Cortex of kidney (tissue), 1 donor: ENCODE measurements at places on chromosomes 6 and 20.

GRCh38 chr6:103719545-103719944 lies 1140.2 kb downstream of the HACE1 start:
- DNase-seq: no peak

DNA sequence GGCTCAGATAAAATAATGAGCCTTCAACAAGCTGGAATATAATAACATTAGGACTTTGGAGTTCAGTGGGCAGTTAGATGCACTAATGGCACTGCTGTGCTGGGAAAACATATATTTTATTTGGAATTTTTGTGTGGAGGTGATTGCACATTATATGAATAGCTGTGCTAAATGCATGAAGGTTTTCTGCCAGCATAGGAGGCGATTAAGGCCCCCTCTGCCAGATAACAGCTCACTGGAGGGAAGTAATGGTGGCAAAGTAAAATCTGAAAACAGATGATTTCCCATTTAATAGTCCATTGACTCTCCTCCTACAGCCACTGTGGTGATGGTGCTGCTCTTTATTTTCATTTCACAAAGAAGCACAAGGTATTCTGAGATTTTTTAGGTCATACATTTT lies 326.0 kb downstream of the GRIK2 start:
- no peak for DNase-seq

DNA sequence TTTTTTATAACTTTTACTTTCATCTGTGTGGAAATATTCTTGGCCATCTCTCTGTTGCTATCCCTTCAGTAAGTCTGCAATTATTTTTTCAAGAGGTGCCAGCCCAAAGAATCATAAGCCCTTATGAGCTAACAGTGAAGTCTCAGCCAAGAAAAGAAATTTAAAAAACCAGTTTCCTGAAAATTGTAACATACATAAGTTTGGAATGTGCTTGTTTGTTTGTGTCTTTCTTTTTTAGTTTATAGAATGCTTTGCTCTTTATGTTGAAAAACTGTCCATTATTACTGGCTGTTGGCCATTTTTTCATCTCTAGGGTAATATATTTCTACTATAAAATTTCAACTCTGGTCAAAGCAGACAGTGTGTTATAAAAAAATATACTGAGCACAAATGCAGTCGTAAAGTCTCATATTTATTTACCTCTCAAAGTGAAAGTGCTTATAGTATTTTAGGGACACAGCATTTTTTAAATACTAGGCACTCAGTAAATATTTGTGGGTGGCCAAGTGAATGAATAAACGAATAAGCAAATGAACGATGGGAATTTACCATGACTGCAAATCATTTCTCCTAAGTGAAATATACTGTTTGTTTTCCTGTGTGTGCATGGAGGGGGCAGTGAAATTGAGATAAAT lies 659.7 kb downstream of the KIF16B start:
- DNase-seq: no peak

GRCh38 chr6:67591910-67592309 lies 1043.2 kb upstream of the ADGRB3 start:
- no peak for DNase-seq

DNA sequence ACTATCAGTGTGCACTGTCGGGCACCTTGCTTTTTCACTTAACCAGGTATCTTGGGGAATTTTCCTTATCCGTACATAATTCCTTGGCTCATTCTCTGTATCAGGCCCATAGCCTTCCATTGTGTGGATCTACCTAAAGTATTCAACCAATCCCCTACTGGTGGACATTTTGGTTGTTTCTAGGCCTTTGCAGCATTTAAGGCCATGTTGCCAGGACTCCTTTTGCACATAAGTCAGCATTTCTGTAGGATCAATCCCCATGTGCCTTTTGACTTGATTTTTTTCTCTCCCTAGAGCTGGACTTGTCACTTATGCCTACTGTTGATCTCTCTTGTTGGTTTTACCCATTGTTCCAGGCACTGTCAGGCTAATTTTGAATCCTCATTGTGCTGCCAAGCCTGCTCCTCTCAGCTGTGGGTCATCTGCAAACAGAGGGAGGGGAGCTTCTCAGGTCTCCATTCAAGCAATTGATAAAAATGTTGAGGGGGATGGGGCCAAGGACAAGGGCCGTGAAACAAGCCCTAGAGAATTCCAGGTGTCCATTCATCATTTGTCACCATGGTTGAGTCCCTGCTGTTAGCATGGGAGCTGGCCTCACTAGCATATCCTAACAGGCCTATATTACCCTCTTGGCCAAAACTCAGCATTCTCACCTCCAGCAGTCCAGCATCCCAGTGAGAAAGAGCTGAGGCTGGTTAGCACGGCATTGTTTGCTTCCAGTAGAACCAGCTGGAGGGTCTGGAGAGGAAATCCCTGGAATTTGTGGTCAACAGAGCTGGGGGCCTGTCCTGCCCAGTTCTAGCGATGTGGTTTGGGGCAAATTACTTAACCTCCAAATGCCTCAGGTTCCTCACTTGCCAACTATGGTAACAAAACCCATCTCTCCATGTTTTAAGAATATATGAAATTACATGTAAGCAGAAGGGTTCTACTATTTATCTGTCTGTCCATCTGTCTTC lies 178.4 kb downstream of the MRPL14 start:
- no peak for DNase-seq

- DNase-seq: no peak
Observed at GRCh38 chr20:64268174-64268573, 12.6 kb downstream of the PCMTD2 start.

DNA sequence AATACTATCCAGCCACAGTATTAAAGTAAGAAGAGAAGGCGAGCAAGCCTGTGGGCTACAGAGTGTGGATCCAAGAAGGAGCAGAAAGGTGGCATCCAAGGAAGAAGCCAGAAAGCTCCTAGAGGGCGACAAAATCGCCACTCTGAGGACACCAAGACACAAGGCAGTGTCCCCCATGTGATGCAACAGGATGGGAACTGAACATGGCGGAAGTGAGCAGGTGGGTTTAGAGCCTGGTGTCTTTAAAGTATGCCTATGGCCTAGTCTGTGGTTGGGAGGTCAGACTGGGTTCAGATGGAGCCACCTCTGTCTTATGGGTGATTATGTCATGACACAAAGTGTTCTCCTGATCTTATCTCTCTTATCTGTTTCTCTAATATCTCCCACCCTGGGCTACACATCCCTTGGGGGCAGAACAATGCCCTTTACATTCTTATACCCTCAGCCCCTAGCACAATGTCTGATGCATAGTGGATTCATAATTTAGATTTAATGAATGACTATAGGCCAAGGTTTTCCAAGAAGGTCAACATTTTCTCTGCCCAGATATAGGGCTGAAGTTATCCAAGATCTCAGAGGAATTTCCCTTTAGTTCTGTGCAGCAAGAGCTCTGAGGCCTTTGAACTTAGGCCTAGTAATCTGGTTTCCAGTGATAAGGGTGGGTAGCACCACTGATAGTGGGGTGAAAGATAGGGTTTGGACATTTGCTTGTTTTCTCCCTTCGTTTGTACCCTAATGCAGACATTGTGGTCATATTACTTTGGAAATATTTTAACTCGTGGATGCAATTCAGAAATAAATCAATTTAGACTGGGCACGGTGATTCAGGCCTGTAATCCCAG lies 167.3 kb upstream of the AKIRIN2 start:
- DNase-seq: no peak

- no peak for DNase-seq
Observed at GRCh38 chr6:95280686-95281273, 296.6 kb upstream of the MANEA start.

- no peak for DNase-seq
Observed at GRCh38 chr6:133300896-133301295, 59.7 kb downstream of the EYA4 start.

GRCh38 chr6:168157272-168158212 lies 78.5 kb upstream of the FRMD1 start:
- no peak for DNase-seq

DNA sequence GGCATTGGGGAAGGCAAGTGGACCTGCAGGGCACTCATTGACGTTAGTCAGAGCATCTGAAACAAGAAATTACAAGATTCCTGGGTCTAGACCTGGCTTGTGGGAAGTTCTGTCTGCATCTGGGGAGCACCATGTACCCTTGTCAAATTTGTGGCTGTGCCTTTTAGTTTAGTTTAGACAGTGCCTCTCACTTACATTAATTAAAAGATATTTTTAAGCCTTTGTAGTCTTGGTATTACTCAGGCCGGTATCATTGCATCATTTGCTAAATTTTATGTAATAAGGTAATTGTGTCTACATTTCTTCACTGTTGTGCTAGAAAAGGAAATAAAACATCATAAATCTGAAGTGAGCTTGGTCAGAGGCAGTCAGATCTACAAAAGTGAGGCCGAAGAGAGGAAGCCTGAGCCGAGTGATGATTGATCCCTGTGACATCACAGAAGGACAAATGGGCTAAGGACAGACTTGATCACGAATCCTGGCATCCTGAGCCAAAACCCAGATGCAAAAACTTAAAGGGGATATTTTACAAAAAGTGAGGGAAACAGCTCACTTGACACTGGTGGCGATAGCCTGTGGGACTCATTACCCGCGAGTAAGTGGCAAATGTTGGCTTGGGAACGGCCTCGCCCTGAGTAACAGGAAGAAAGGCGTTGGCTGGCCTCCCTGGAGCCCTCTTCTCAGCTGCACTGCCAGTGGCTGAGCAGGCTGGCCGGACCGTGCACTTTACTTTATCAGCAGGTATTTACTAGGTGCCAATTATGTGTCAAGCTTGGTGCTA lies 106.5 kb downstream of the TCP11 start:
- no peak for DNase-seq

GRCh38 chr6:116396441-116396840 lies 25.7 kb downstream of the DSE start:
- no peak for DNase-seq

- DNase-seq: no peak
Observed at GRCh38 chr6:162798546-162799266, 70.9 kb downstream of the PACRG start.

DNA sequence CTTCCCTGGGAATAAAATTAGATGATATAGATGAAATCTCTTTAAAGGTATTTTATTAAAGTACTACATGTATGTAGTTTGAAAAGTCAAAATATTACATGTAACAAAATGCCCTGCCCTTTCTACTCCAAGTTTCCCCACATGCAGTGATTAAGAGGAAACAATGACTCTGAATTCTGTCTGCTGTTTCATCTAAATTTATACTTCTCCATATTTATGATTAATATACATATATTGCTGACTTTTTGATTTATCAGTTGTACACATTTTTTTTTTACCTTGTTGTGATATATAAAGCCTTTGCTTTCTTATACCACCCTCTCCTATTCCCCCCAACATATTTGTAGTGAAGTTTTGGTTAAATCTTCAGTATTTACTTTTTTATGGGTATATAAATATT lies 127.9 kb downstream of the ZFAND3 start:
- DNase-seq: no peak

DNA sequence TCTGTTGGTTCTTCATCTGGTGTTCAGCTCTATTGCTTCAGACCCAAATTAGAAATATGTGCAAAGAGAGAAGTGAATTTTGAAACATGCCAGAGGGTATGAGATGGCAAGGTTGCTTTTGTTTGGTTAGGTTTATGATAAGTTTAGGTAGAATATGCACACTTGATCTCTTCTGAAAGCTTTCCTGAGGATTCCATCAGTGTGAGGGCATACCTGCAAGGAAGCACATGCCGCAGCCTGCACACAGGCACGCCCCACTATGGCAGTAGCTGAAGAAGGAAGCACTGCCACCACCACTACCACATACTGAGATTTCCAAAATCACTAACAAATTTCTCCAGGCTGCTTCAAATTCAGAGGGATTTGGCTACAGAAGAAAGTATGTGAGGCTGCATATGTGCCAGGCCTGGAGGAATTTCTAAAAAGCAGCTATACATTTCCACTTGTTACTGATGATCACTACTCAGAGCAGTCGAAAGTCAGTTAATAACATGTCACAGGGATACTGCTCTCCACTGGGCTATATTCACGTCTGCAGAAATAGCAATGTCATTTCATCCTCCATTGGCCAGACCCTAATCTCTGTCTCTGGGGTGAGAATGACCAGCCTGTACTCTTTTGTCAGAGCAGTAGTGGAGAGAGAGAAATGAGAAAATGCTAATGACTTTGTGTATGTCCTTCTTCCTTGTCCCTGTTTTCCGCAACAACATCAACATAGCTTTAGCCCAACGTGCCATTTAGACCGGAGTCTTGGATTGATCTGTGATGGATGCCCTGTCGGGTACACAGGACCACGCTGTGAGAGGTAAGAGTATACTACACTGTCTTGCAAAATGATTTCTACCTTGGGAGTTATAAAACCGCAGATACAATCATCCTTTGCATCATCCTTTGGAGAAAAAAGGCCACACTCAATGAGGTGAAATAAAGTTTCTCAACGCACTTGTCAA lies 396.7 kb downstream of the LAMA2 start:
- no peak for DNase-seq
